ENCODE measurements at places on chromosomes 13 and 19. TPM values are rescaled to one million over a fixed set of nuclear protein-coding genes. Genes with fewer than 3 reads are reported as not detected.

Gene NRTN
- total RNA-seq = 1.6 TPM

Gene ZNF226
- 20.6 TPM for total RNA-seq

Gene TEX101
- not detected for total RNA-seq

DNA sequence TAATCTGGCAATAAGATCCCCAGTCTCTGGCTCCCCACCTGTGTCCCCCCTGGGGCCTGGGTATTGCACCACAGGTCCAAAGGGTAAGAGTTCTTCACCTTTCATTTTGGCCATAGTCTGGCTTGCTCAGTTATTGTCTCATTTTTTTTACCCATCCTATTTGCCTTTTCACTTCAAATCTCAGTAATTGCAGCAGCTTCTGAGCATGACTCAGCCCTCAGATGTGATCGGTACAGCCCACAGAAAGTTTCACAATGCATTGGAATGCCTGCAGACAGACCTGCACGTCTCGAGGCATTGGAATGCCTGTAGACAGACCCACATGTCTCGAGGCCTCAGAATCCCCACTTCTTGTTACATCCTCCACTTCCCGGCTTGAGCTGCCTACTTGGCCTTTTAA, 173.6 kb downstream of the NUFIP1 start:
- peak; percentile 32 for DNase-seq

Gene CEACAM16
- not detected for total RNA-seq

Gene MAMSTR
- total RNA-seq = 1.5 TPM

DNA sequence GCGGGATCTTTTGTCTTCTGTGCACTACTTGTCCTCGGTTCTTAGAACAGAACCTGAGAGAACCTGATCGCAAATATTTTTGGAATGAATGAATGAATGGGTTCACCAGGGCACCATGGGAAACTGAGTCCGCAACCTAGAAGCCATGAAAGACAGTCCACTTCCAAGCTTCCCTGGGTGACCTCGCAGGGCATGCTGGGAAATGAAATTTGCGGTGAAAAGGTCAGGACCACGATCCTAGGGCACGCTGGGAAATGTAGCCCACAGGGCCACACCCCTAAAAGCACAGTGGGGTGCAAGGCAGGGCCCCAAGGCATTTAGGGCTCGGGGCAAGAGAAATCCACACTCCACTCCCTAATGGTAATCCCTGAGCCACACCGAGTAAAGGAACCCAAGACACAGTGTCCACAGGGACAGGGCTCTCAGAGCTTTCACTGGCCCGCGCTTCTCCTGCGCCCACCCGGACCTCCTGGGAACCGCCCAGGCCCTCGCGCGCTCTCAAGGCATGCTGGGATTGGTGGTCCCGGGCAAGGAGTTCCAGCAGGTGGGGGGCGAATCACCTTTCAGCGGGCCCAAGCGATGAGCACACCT, 1.1 kb upstream of the PPP1R12C start:
- DNase-seq = peak; percentile 6

DNA sequence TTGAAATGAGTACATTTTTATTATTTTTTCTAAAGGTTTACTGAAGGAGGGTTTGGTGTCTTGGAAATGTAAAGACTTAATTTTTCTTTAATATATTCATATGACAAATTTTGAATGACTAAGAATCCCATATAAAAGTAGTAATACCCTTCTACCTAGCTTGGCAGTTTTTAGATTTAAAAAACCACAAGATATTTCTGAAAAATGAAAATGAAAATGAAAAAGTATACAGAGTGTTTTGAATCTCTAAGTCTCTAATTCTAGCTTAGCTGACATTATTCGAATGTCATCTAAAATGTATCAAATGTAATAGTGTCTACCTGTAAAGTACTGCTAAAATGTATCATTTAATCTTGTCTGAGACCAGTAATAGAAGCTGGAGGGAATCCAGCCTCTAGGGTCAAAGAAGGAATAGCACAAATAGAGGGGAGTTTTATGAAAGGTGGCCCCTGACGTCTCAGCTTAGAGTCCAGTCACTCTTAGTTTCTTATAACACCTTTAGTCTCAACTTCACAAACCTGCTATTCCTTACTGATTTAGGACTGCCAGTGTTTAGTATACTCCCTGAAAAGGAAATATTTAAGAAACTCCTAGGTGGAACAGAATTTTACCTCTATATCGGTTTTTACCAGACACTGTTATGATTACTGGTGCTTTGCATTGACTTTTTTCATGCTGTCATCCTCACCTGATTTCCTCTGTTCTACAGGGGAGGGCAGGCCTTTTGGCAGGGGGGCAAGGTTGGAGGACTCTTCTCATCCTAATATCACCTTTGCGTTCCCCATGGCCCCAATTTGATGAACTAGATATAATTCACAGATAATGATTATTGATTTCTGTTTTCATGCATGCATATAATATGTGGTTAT, 16.2 kb upstream of the MIR17HG start:
- DNase-seq = no peak

DNA sequence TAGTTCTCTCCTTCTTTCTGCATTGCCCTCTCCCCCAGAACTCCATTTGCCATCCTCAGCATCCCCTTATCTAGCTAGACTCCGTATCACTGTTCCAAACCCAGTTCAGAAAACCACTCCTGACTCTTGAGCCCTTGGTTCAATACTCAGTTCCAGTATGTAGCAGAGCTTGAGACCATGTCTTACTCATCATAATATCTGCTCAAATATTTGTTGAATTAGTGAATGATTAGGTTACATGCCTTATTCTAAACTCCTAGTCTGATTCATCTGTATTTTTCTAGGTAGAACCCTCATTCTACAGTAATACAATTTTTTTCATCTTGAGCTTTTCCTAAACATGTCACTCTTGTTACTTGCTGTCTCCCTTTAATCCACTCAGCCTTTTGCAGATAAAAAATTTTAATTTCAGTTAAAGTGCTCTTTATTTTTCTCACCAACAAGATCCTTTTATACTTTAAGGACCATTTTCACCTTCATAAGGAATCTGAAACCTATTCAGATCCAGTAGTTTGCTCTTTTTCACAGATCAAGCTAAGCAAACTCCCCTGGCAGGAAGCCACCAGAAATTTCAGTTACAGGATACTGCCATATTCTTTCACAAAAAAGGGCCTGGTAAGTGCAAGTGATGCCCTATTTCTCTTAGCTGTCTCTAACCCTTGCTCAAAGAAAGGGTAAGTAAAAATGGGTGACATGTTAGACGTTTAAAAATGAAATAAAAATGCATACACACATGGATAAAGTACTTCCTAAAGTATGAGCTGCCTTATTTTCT, 23.1 kb upstream of the INTS6 start:
- no peak for DNase-seq

Gene SYNE4
- total RNA-seq = 11.2 TPM

Gene LYL1
- 32.9 TPM for total RNA-seq

DNA sequence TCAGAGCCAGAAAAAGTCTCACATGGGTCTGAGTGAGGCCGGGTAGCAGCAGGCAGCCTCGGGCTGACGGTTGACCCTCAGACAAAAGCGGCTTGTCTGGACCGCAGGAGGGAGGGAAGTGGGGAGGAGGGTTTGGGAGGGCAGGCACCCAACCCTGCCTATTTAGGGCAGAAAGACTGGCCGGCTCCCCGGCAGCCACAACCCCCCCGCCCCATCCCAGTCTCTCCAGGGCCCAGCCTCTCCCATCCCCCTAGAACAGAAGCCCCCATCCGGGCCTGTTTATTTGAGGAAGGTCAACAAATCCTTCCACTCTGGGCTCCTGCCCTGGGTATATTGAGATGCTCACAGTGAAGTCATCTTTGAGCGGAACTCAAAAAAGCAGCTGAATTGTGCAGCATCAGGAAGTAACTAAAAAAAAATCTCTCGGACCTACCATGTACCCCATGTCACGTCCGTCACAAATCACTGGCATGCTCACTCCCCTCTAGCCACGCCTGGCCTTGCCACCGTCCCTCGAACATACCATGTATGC, 6.3 kb downstream of the DACT3 start:
- no peak for DNase-seq

DNA sequence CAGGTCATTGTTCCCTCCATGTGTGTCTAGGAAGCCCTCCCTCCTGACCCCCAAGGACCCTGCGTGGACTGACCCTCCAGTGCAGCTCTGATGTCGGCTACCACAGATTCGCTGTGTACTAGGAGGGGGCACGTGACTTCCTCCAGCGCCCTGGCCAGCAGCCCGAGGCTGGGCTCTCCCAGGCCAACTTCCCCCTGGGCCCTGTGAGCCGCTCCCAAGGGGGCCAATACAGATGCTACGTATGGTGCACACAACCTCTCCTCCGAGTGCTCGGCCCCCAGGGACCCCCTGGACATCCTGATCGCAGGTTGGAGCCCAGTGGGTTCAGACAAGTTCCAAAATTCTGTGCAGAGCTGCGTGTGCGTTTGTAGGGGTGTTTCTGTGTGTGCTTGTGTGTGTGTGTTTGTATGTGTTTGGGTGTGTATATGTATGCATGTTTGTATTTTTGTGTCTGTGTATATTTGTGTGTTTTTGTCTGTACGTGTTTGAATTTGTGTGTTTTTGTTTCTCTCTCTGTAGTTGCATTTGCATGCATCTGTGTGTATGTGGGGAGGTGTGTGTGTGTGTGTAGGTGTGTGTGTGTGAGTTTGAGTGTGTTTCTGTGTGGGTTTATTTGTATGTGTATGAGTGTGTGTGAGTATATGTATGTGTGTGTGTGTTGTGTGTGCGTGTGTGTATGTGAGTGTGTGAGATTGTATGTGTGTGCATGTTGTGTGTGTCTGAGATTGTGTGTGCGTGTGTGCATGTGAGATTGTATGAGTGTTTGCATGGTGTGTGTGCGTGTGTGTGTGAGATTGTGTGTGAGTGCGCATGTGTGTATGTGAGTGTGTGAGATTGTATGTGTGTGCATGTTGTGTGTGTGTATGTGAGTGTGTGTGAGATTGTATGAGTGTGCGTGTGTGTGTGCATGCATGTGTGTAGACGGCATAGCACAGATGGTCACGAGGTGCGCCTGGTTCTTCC, 21.4 kb upstream of the LILRA2 start:
- no peak for DNase-seq

- no peak for DNase-seq
Measured at GRCh38 chr13:37618554-37618953, 20.0 kb upstream of the POSTN start.

DNA sequence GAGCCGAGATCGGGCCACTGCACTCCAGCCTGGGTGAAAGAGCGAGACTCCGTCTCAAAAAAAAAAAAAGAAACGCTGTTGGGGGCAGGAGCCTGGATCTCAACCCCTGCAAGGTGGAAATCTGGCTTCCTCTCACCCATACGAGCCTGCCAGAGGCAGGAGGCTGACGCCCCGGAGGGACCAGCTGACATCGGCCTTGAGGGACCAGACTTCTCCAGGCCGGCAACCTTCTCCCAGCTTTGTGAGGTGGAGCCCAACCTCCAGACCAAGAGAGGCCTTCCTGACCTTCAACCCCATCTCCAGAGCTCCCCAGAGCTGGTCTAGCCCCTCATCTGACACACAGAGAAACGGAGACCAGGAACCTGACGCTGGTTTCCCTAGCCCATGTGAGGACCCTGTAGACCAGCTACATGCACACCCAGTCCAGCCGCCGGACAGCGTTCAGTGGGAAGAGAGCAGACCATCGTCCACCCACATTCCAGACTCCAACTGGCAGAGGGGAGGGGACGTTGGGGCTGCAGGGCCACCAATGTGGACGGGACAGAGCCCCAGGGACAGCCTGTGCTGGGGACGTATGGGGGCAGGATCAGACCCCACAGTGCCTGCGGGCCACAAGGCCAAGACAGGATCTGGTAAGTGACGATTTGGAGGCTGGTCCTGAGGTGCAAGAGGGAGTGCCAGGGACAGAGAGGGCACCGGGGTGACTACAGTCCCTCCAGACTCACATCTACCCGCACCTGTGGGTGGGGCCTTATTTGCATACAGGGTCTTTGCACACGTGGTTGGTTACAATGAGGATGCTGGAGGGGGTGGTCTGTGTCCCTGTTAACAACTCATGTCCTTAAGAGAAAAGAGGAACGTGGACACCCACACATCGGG, 11.4 kb downstream of the SBNO2 start:
- no peak for DNase-seq

GRCh38 chr13:26327940-26328725, 74.2 kb downstream of the CDK8 start:
- DNase-seq = peak; percentile 27

DNA sequence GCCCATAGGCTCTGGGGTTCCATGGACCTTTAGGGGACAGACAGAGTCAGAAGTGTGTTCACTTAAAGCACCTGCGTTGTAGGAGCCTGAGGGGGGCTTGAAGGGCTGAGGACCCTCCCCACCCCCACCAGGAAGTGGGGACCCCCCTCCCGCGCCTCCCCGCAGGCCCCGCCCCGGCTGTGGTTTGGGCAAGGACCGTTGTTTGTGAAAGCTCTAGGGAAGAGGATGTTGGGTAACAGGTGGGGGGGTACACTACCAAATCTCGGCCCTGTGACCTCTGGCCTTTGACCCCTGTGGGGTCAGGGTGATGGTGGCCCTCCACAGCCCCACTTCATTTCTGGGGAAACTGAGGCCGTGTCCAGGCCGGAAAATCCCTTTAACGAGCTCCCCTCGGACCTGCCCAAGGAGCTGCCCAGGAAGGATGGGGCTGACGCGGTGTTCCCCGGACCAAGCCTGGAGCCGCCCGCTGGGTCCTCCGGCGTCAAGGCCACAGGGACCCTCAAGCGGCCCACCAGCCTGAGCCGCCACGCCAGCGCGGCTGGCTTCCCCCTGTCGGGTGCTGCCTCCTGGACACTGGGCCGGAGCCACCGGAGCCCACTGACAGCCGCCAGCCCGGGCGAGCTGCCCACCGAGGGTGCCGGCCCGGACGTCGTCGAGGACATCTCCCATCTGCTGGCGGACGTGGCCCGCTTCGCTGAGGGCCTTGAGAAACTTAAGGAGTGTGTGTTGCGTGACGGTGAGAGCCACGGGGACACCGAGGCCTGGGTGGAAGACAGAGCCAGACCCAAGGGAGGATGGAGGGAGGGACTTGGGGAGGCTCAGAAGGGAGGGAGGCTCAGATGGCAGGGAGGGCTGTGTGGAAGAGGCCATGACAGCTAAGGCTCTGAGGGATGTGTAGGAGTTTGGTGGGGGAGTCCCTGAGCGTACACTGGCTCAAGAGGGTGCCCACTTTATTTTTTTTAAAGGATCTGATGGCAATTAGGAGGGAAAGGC, 1.3 kb downstream of the ARHGAP45 start:
- DNase-seq = peak; percentile 68
